Activated CD8-positive, alpha-beta memory T cell treated with anti-CD3 and anti-CD28 coated beads, Interleukin-2, amount 50 U/mL, for 4 hours (primary cell): ENCODE measurements at places on chromosomes 3 and 15.

DNA sequence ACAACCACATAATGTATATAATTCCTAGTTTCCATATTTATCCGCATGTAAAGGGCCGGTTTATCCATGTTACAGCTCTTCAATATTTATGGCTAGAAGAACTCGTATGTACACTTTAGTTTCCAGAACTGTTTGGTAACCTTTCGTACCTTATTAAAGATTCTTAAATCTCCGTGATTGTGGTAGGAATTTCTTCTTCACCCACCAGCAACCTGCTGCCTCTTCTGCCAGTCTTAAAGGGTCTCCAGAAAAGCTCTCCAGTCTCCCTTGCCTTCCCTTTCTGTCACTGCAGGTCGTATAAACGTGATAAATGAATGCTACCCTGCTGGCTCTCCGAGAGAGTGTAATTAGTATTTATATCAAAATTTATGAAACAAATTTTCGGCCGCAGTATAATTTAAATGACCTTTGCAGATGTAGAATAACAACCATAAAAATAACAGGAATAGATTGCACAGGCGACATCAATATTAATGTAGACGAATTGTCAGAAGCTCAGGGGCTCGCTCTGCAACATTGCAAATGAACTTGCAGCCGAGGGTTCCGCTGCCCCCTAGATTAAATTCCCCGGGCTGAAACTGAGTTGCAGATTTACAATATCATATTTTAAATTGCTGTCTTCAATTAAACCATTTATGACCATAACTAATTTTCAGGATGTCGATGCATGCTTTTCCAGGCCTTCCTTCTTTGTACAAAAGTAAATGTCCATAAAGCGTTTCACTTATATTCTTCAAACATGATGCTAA, 5.4 kb downstream of the ZIC1 start:
- no peak for DNase-seq

DNA sequence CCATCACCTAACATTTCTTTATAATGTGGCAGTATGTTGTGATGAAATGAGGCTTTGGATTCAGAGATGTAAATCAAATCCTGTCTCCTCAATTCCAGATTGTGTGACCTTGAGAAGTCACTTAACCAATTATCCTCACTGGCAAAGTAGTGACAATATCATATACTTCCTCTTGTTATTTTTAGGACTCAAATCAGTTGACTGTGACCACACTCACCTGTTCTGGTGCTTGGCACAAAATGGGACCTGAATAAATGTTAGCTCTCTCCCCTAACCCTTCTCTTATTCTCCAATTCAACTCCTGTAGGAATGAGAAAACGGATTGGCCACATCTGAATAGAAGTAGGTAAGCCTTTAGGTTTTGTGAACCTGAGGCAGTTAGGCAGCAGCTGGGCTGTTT, 42.1 kb downstream of the IQCH start:
- DNase-seq: no peak

- DNase-seq: no peak
Observed at GRCh38 chr3:29004885-29005599, 275.8 kb upstream of the RBMS3 start.

DNA sequence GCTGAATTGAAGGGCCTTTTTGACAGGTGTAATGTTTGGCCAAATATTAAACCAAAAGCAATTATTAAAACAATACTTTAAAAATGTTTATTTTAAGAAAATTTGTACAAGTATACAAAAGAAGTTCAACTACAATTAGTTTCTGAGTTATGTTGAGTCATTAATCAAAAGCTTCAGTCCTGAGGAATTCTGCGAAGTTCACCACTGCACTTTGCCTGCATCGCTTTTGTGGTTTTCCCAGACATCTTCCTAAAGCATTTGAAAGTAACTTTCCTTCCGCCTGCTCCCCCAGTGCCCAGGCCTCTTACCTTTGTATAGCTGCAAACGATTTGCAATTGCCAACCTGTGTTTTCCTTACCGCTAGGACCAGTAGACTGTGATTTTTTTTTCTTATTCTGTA, 69.5 kb downstream of the KCNAB1 start:
- no peak for DNase-seq

- no peak for DNase-seq
Observed at GRCh38 chr15:58951388-58952007, 18.0 kb upstream of the SLTM start.

DNA sequence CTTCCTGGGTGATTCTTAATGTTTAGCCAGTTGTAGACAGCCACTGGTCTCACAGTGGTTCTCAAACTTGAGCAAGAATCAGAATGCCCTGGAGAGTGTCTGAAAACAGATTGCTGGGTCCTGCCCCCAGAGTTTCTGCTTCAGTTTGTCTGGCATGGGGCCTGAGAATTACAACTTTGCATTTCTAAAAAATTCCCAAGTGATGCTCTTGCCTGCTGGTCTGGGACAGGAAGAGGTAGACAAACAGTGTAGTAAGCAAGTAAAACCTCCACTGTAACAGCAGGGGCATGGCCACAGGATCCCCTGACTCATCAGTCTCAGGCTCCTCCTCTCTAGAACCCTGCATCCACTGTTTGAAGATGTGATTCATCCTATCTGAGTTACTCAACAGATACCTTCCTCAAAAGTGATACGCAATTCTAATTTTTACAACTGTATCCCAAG, 36.5 kb downstream of the DZIP1L start:
- no peak for DNase-seq
